ENCODE measurements at places on chromosomes 2 and 18. TPM values are rescaled to one million over a fixed set of nuclear protein-coding genes. Genes with fewer than 3 reads are reported as not detected.

DNA sequence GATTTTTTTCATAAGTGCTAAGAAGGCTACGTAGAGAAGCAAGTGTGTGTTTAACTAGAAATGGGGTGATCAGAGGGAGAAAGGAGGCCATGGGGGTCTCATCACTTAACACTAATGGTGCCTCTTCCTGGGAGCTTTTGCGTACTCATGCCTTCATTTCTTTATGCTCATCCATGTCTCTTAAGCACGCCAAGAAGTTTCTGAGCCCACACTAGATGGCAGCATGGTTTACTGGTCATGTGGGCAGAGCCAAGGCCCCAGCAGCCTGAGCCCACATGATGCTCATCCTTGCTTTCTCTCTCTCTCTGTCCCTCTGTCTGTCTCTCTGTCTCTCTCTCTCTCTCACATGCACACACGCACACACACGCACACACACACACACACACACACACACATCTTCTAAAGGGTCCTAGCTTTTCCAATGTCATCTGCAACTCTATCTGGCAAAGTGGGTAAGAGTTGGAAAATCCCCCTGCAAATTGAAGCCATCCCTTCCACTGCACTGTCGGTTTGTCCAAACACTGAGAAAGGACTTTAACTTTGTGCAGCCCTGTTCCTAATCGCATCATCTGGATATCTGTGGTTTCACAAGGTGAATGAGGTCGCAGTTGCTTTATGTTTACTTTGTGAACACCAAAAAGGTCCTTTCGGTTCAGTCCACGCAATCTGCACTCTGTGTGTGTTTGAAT lies 137.1 kb upstream of the CCDC68 start:
- H3K4me1 ChIP-seq, result no peaks in the 10 kb centered on the region
- DNase-seq, result no peak
- H3K27ac ChIP-seq, result no peak overlapping the region
- H3K4me3 ChIP-seq, result no peak overlapping the region
- H3K27me3 ChIP-seq, result no peaks in the 10 kb centered on the region
- no peaks in the 10 kb centered on the region for H3K36me3 ChIP-seq

DNA sequence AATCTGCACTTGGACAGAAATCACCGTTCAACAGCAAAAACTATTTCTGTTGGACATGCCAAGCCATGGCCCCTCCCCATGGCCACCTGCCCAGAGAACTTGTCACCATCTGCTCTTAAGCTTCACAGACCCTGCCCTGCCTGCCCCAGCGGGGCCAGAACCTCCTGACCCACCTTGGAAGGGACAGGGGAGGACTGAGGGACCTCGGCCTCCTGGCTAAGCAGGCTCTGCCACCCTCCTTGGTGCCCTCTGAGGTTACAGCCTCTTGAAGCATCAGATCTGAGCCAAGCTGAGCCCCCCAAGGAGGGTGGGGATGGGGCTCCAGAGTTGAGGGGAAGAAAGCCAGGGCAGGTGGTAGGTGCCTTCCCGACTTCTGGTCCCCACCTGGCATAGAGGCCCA lies 6.5 kb downstream of the TEX261 start:
- no peak for DNase-seq
- peaks cover 40% of the 10 kb centered on the region for H3K36me3 ChIP-seq
- no peaks in the 10 kb centered on the region for H3K27me3 ChIP-seq
- peaks cover 22% of the 10 kb centered on the region for H3K4me1 ChIP-seq
- peak overlapping the region; percentile 79 for H3K27ac ChIP-seq

GRCh38 chr2:24304098-24304497 lies 56.2 kb downstream of the ITSN2 start:
- peaks cover 43% of the 10 kb centered on the region for H3K36me3 ChIP-seq
- no peak overlapping the region for H3K4me3 ChIP-seq
- H3K4me1 ChIP-seq, result no peaks in the 10 kb centered on the region
- no peaks in the 10 kb centered on the region for H3K27me3 ChIP-seq
- DNase-seq, result no peak

DNA sequence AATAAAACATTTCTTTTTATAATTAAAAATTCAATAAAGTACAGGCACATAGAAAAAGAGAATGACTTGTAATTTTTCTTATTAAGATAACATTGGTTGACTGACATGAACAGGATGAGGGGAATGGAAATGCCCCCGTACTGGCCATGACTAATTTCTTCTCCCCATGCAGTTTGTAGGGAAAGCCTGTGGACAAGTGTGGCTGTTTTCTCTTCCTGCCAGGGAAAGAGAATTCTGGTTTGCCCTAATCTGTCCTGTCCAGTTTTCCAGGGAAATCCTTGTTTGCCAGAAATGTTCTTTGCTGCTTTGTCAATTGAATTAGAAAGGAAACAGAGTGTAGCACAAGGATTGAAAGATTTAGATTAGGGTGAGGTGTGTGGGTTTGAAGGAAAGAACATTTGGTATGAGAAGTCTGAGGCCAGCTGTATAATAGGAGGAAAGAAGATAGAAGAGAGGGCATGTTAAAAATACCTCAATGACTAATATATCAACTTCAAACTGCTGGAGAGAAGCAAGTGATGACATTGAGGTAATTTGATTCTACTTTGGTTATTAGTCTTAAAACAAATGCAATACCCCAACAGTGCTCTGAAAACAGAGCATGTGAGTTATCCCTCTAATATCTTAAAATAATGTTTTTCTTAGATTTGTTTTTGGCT lies 593.9 kb upstream of the ZNF804A start:
- no peak overlapping the region for H3K27ac ChIP-seq
- H3K4me3 ChIP-seq, result no peak overlapping the region
- H3K27me3 ChIP-seq, result peaks cover 2% of the 10 kb centered on the region

DNA sequence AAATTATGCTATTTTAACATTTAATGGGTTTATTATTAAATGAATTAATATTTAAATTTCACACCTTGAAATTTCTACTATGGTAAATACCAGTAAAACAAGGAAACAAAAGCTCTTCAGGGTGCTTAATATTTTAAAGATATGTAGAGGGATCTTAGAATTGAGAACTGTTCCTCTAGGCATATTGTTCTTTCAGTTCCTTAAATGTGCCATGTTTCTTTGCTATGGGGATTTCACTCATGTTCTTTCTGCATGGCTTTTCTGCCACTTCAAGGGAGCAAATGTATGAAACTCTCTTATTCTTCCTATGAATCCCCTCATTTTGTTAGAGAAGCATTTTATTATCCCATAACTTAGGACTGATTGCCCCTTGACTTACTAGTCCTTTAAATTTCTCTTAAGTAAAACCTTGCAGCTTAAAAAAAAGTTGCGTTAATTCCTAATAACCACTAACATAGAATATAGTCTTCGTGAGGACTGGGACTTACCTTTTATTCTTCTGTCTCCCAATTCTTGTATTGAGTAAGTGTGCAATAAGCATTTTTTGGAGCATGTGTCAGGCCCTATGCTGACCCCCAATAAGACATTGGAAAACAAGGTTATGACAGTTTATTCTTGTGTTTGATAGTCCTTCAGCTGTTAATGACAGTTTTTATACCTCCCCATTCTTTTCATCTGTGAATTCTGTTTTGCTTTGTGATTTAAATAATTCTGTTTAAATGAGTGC lies 95.7 kb downstream of the BIRC6 start:
- H3K36me3 ChIP-seq, result peaks cover 27% of the 10 kb centered on the region
- DNase-seq, result no peak
- no peaks in the 10 kb centered on the region for H3K4me1 ChIP-seq
- H3K4me3 ChIP-seq, result no peak overlapping the region
- H3K27ac ChIP-seq, result no peak overlapping the region

GRCh38 chr2:214104219-214104618 lies 306.6 kb upstream of the VWC2L start:
- no peak overlapping the region for H3K4me3 ChIP-seq
- H3K36me3 ChIP-seq, result no peaks in the 10 kb centered on the region

- DNase-seq, result no peak
- H3K27ac ChIP-seq, result no peak overlapping the region
- peaks cover 6% of the 10 kb centered on the region for H3K27me3 ChIP-seq
- H3K36me3 ChIP-seq, result no peaks in the 10 kb centered on the region
- H3K4me1 ChIP-seq, result peaks cover 14% of the 10 kb centered on the region
- H3K4me3 ChIP-seq, result no peak overlapping the region
These were observed 21.6 kb upstream of the SP3 start for GRCh38 chr2:173986805-173987204.

DNA sequence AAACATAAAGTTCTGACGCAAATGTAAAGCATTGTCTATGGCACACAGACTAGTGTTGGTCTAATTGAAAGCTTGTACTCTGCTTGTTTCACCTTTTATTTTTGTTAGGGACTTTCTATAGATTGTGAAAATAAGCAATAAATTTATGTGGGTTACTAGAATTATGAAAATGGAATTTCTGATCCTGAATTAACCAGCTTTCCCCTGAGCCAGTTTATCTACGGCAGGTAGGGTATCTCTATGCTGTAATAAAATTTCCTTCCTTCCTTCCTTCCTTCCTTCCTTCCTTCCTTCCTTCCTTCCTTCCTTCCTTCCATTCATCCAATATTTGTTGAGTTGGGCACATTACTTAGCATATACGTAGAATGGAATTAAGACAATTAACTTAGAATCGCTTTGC lies 362.6 kb upstream of the SPRED2 start:
- H3K4me3 ChIP-seq, result no peak overlapping the region
- no peak overlapping the region for H3K27ac ChIP-seq
- no peak for DNase-seq

DNA sequence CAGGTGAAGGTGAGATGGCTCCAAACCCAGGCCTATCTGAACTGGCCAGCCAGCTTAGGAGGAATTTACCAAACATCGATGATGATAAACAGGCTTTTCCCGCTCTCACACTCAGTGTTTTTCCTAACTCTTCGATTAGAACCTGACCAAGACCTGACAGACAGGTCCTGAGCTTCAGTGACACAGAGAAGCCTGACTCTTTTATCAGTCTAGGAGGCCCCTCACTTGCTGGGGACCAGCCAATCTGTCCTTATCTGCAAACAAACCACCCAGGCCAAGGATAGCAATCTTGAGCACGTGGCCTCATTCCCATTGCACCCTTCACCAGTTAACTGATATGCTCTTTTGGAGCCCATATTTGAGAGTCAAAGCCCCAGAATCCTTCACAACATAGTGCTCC lies 1.9 kb upstream of the ITSN2 start:
- H3K27me3 ChIP-seq, result no peaks in the 10 kb centered on the region
- H3K36me3 ChIP-seq, result peaks cover 2% of the 10 kb centered on the region
- H3K4me3 ChIP-seq, result peak overlapping the region; percentile 56
- no peak for DNase-seq

DNA sequence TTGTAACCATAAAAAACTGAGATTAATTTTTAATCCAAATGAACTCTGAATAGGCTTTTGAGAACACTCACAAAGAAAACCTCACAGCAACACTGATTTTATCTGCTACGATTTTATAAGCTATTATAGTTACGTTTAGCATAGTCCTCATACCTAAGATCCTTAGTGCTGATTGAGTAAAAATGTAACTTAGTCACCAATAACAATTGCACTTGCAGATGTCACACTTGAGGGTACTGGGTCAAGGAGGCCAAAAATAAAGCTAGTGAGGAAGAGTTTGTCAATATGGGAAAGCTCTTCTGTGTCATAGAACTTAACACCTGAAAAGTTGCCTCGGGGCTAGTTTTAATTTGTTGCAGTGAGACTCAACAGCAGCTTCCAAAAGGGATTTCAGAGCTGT lies 706.5 kb upstream of the FAM98A start:
- H3K4me3 ChIP-seq, result no peak overlapping the region
- no peaks in the 10 kb centered on the region for H3K4me1 ChIP-seq
- no peaks in the 10 kb centered on the region for H3K36me3 ChIP-seq
- no peak for DNase-seq
- no peak overlapping the region for H3K27ac ChIP-seq
- no peaks in the 10 kb centered on the region for H3K27me3 ChIP-seq

DNA sequence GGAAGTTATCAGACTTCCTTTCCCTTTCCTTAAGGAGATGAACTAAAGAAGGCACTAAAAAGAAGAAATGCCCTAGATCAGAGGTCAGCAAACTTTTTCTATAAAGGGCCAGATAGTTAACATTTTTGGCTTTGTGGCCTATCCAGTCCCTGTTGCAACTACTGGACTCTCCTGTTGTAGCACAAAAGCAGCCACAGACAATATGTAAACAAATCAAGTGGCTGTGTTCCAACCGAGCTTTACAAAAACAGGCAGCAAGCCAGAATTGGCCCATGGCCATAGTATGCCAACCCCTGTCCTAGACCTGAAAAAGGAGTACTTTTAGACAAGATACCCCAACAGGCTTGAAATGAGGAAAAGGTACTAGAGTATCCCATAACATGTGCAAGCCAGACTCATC lies 10.9 kb downstream of the NHEJ1 start:
- DNase-seq, result no peak
- peaks cover 14% of the 10 kb centered on the region for H3K36me3 ChIP-seq
- H3K27me3 ChIP-seq, result no peaks in the 10 kb centered on the region

- no peak overlapping the region for H3K27ac ChIP-seq
- DNase-seq, result no peak
- no peaks in the 10 kb centered on the region for H3K36me3 ChIP-seq
- H3K27me3 ChIP-seq, result peaks cover 2% of the 10 kb centered on the region
These were observed 92.5 kb upstream of the MAP2 start for GRCh38 chr2:209331291-209331844.

The AKAIN1 gene
- total RNA-seq, result not detected

The C2orf42 gene
- total RNA-seq, result 24.1 TPM

The PPP1R1C gene
- total RNA-seq, result not detected
